Left lobe of liver (tissue), 2 donors: ENCODE measurements at places on chromosomes 4 and X.

GRCh38 chrX:153989973-153990655, 17.6 kb downstream of the TMEM187 start:
- DNase-seq: no peak

DNA sequence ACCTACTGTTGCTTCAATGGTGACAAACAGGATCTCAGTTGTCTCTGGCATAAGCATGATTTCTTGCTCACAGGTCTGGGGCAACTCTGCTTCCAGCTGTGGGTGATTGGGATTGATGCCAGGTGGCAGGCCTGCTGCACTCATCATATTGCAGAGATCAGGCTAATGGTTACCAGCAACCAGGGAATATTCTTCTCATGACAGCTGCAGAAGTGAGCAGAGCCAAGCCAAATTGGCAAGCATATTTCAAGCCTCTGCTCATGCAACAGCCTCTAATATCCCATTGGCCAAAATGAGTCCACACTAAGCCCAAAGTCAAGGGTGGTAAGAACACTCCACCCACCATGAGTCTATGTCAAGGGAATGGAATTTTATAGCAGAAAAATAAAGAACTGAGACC, 26.7 kb upstream of the TBC1D19 start:
- DNase-seq: no peak

GRCh38 chr4:70531981-70532380, 13.6 kb downstream of the AMTN start:
- DNase-seq: no peak

- DNase-seq: no peak
Observed at GRCh38 chr4:112847781-112848180, 201.7 kb upstream of the ANK2 start.

GRCh38 chr4:155529272-155529671, 137.4 kb upstream of the GUCY1A1 start:
- no peak for DNase-seq

DNA sequence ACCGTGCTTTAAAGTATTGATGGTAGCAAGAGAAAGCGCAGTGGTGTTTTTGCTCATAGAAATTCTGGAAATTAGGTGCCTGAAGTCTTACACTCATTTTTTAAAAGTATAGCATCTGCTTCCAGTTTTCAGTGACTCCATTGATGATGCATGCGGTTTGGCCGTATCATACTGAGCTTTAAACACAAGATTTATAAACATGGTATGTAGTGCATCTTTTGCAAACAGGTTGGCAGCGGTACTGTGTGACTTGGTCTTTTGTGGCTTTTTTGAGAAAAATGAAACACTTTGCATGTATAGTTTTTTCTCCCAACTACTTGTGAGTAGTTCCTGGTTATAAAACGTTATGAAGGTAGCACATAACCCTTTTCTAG, 2.0 kb downstream of the DDX3X start:
- no peak for DNase-seq

- DNase-seq: no peak
Observed at GRCh38 chr4:23333946-23334878, 555.6 kb downstream of the PPARGC1A start.

DNA sequence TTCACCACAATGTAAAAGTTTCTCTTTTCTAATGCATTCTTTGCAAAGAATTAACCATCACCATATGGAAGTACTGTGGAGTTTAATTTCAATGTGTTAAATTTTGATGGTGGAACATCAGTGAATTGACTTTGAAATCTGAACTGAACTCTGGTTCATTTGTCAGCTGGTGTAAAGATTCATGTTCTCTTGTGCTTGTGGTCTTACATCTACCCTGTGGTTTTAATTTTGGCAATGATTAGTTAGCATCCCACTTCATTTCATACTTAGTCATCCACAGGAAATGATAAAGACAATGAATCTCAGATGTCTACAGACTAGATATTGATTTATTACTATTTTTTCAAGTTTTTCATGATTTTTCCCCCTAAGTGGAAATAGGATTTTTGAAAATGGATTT, 77.8 kb downstream of the GRID2 start:
- no peak for DNase-seq

DNA sequence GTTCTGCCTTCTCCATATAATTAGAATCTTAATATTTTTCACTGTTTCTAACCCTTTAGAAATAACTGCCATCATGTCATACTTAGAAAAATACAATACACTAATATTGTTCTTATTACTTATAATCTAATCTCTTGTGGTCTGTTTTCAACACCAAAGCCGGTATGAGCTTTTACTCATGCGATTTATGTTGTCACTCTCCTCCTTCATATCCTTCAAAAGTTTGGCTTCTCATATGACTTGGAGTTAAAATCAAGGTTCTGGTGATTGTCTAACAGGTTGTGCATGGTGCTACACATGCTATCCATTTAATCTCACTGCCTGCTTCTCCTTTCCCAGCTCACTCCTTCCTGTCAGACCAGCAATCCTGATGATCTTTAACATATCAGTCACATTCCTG, 1392.9 kb downstream of the ARAP2 start:
- no peak for DNase-seq

DNA sequence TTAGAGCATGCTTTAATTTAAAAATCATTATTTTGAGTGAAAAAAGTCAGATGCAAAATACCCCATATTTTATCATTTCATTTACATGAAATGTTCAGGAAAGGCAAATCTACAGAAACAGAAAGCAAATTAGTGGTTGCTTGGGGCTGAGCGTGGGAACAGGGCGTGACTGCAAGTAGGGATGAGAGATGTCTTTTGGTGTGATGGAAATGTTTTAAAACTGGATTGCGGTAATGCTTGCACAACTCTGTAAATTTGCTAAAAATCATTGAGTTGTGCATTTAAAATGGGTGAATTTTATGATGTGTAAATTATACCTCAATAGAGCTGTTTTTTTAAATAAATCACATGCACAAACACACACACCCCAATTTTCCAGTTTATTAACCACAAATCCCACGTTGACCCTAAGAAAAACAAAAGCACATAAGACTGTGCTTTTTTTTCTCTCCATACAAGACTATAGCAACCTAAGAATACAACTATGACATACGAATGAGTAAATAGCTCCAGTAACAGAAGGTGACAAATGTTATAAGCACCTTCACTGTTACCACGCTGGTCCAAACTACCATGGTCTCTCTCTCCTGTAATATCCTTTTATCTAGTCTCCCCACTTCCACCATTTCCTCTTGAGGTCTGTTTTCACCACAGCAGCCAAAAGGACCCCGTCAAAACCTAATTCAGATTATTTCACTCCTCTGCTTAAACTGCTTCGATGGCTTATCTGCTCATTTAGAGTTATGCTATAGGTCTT, 37.2 kb downstream of the FRMD7 start:
- no peak for DNase-seq

- DNase-seq: no peak
Observed at GRCh38 chr4:9845791-9846493, 64.5 kb downstream of the DRD5 start.

- DNase-seq: no peak
Observed at GRCh38 chrX:44265559-44265958, 77.9 kb downstream of the EFHC2 start.

GRCh38 chr4:176654565-176655216, 138.0 kb downstream of the VEGFC start:
- DNase-seq: no peak

DNA sequence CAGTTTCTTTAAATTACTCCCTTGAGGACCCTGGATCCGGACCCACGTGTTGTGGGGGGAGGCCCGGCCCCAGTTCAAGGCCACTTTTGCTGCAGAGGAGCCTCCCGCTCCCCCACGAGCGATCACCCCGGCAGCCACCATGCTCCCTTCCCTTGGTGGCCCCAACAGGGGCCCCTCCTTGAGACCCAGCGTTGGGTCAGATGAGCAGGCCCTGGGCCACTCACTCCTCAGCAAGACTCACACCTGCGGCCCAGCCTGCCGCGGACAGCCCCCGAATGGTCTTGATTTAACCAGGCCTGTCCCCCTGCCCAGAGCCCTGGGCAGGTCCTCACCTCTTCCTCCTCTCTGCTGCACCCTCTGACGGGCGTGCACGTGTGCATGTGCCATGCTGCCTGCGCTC, 4.3 kb downstream of the CPLX1 start:
- no peak for DNase-seq

DNA sequence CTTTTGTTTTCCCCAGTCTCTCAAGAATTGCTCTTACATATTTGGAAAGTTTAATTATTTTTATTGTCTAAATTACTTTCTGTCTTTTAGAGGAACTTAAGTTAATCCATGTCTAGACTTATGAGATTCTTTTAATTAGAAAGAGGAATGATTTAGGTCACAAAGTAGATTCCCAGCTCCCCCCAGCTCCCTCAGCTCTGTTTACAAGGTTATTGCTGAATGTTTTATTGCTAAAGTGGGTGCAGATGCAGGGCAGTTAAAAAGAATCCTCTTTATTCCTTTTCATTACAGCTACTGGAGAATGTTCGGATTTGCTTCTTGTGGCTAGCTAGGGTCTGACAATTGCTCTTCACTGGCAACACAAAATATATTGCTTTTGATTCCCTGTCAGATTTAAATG, 33.7 kb upstream of the CCKAR start:
- no peak for DNase-seq

DNA sequence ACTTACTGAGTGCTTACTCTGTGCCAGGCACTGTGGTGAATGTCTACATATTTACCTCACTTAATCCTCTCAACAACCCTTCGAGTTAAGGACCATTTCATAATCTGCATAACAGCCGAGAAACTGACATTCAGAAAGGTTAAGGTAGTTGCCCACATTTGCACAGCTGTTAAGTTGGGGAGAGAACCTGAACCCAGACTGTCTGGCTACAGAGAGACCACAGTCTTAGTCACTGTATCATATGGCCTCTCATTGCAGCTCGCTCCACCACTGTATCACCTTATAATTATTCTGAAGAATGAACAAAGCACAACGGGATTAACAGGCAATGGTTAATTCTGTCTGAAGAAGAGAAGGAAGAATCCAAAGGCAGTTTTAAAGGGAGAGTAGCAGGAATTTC, 98.5 kb downstream of the ADGRA3 start:
- DNase-seq: no peak

- no peak for DNase-seq
Observed at GRCh38 chr4:139540632-139541031, 15.4 kb downstream of the SETD7 start.

DNA sequence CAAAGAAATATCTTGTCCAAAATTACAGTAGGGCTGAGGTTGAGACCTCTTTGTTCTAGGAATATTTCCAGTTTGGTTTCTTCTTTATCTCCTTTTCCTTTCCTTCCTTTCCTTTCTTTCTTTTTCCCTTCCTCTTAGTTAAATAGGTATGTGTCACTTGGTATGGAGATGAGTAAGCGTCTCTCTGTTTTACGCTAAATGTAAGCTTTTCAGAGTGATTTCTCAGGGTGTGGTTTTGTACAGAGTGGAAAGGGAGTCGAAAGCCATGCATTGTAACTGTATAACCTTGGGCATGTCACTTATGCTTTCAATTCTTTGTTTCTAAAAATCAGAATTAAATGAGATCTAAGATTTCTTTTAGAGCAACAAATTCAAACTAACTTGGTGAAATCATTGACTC, 54.8 kb downstream of the TLL1 start:
- DNase-seq: no peak

- DNase-seq: no peak
Observed at GRCh38 chrX:138718941-138719340, 7.4 kb upstream of the FGF13 start.

GRCh38 chr4:121656269-121656641, 40.5 kb downstream of the ANXA5 start:
- DNase-seq: no peak

GRCh38 chrX:13547671-13548070, 21.7 kb upstream of the EGFL6 start:
- DNase-seq: no peak

DNA sequence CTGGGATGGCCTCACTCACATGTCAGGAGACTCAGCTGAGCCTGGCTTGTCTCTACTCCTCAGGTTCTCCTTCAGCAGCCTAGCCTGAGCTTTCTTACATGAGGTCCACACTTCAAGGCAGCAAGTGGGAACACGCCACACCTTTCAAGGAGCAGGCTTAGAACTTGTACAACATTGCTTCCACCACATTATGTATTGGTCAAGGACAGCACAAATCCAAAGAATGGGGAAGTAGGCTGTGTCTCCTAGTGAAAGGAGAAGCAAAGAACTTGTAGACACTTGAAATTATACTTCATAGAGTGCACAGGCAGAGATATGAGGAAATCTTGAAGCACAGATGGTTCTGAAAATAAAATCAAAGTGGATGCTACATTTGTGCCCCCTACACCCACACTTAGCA, 120.9 kb upstream of the NOCT start:
- DNase-seq: no peak

- DNase-seq: no peak
Observed at GRCh38 chrX:6803607-6804006, 268.7 kb upstream of the VCX3A start.

DNA sequence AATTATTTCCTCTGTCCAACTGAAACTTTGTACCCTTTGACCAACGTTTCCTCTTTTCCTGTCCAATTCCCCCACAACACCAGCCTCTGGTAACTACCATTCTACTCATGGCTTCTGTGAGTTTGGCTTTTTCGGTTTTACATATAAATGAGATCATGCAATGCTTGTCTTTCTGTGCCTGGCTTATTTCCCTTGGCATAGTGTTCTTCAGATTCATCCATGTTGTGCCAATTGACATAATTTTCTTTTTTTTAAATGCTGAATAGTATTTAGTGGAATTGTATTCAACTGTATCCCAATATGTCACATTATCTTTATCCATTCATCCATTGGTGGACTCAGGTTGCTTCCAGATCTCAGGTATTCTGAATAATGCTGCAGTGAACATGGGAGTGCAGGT, 222.5 kb upstream of the GALNTL6 start:
- no peak for DNase-seq

GRCh38 chr4:57098941-57099340, 11.2 kb downstream of the IGFBP7 start:
- no peak for DNase-seq

DNA sequence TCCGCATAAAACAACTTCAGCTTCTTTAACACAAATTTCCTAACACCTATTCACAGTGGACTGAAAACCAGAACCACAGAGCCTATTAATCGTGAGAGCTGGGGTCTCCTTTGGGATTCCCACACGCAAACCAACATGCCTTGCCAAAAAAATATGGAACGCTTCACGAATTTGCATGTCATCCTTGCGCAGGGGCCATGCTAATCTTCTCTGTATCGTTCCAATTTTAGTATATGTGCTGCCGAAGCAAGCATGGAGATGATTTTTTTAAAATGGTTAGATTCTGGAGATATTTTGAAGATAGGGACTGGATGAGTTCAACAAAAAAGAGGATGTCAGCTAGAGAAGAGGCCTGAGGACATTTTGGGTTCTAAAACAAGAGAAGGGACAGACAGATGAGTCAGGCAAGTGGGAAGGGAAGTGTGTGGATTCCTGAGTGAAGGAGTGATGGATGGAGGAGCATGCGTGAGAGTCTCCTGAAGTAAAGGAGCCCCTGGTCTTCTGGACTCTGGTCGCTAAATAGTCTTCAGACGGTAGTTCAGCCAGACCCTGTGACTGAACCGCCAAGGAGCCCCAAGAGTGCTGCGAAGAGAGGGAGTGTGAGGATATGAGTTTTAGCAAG, 9.5 kb upstream of the GATA1 start:
- no peak for DNase-seq

- no peak for DNase-seq
Observed at GRCh38 chrX:11757397-11757718, 679 bp upstream of the MSL3 start.
